Esophagus mucosa (tissue), 1 donor: ENCODE measurements at places on chromosomes 13 and 19.

DNA sequence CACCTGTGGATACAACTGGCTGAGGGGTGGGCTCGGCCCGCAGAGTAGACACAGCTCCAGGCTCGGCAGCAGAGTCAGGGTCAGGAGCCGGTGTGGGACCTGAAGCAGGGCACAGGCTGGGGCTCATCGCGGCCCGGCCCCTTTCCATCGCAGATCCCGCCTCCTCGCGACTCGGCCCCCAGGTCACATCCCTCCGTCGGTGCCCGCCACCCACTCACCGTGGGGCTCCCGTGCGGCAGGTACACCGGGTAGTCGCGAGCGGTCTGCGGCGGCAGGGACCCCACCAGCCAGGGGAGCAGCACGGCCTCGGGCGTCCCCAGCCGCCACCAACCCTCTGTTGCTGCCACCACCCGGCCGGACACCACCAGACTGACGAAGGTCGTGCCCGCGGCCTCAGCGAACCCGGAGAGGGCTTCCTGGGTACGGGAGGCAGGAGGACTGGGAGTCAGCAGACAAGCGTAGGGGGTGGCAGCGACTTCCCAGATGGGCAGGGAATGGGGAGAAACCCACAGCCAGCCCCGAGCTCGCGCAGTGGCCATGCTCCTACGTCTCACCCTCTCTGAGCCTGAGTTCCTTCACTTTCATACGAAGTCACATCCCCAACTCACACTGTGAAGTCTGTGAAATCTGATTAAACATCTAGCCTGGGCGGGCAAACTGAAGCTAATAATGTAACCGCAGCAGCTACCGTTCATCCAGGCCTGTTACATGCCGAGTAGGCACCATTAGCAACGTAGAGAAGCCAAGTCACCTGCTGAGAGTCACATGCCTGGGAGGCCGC lies 3.7 kb downstream of the FUZ start:
- ATAC-seq: peak; percentile 10

- no peak for ATAC-seq
Observed at GRCh38 chr13:41577436-41577835, 120.1 kb downstream of the RGCC start.

DNA sequence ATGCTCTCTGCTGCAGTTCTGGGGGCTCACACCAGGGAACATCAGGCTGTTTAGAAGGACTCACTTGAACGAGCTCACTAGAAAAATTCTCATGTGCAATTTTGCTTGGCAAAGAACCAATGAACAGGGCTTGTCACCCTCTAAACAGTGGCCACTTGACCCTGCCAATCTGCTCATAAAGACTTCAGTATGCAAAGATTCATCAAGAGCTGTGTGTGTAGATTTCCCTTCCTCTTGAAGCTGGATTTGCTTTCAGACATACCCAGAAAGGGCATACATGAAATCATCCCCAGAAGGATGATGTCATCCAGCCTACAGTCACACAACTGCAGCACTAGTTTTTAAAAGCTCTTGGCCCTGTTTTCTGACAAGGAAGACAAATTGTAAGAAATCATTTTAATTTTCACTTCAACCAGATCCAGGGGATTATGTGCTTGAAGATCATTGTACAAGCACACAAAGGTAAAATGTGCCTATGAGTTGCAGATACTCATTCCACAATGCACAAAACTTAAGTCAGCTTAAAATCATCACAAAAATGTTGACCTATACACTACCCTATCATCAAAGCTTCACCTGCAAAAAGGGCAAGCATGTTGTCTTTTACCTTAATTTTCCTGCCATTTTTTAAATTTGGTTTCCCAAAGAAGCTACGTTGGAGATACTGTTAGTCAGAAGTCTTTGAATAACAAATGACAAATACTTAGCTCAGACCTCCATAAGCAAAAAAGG lies 5.2 kb upstream of the STK24 start:
- ATAC-seq: peak; percentile 65

DNA sequence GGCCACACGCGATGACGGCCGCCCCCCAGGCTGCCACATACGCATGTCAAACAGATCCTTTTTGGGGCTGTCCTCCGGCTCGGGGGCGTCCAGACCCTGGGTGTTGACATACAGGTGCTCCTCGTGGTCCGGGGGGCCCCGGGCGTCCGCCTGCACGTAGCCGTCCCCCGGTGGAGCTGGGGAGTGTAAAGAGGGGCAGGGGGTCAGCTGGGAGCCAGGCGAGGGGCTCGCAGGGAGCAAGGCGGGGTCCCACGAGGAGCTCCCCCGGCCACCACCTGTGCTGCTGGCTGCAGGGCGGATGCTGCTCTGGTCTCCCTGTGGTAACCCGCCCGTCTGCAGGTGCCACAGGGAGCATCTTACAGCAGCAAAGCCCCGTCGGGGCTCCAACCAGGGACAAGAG lies 16.1 kb upstream of the C2CD4C start:
- ATAC-seq: peak; percentile 15

- peak; percentile 36 for ATAC-seq
Observed at GRCh38 chr19:19053508-19054314, 10.1 kb upstream of the SLC25A42 start.
